ENCODE measurements at places on chromosomes 6 and 20.

- no peak for DNase-seq
These were observed 162.4 kb downstream of the CDKAL1 start for GRCh38 chr6:20696676-20697075.

DNA sequence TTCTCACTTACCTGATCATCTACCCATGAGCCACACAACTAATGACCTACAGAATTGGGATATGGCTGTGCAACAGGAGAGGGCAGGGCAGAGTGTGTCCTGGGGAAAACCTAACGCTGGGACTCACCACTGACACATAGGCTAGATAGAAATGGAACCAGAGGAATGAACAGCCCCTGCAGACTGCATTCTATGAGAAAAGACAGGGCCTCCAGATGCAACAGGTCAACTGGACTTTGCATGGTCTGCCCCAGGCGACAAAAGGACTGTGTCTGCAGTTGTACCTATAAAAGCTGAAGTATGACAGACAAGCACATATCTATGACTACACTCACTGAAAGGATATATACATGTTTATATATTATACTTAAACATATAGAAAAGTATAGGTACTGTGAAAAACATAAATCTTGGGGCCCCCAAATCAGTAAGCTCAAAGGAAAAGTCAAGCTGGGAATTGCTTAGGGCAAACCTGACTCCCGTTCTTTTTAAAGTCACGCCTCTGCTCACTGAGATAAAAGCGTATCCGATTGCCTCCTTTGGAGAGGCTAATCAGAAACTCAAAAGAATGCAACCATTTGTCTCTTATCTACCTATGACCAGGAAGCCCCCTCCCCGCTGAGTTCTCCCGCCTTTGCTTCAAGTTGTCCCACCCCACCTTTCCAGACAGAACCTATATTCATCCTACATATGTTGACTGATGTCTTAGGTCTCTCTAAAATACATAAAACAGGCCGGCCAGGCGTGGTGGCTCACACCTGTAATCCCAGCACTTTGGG lies 68.5 kb downstream of the EPB41L2 start:
- DNase-seq = no peak

DNA sequence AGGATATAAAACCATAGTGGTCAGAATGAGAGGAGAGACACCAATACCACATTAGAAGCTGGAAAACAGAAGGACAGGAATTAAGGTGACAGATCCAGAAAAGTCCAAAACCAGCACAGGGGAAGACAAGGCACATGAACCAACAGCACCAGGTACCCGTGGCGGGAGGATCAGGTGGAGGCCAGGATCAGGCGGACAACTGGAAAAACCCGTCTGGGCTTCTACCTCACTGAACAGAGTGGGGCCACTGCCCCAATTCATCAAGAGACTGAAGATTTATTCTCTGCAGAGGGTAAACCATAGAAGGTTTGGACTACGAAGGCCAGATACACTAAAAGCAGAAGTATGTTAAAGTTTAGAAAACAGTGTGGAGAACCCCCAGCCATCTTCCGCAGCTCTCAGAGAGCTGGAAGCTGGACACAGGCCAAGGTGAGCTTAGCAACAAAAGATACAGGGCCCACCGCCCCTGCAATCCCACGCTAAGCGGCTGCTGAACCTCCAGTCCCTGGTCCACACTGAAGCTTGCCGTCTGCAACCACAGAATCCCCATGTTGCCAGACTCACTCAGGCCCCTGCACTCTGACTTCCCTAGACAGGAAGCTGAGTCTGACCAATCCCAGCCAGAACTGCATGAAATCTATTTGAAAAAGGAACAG lies 29.9 kb downstream of the ABHD12 start:
- no peak for DNase-seq

DNA sequence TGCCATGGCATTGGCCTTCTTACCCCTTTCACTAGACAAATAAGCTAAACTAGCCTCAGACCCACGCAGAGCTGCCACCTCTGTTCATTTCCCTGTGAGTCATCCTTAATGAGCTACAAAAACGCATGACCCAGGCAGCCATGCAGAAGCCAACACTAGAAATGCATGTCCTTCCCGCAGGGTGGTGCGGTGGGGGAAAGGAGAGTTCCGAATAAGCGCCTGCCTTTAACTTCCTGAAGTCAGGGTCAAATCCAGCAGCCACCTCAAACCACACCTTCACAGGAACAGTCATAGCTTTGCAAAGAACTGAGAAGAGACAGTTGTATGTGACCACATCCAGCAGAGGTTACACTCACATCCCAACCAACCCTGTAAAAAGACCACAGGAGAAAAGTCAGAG lies 40.4 kb downstream of the IRF4 start:
- DNase-seq = no peak

DNA sequence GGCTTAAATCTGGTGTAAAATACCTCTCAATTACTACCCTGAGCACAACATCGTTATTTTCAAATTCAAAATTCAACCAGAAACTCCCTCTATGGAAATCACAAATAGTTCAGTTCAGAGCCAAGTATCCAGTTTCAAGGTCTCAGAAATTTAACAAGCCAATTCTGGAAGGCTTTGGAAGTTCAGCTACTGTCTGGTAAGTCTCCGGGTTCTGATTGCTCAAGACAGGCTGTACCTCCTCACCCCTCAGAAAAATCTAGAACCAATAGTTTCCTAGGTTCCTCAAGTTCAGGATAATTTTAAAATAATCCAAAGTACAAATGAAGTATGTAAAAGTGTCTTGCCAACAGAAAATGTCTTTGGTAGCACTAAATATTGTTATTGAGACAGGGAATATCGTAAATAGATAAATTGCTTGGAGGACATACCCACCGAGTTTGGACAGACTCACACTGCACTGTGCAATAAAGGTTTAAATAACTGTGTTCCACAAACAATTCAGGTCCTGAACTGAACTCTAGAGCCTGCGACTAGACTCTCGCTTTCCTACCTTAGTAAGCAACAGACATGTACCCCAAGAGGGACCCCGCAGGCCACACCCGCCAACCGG lies 729 bp downstream of the ATG5 start:
- DNase-seq = no peak

GRCh38 chr6:90870561-90870960 lies 283.7 kb upstream of the MAP3K7 start:
- DNase-seq = no peak

- DNase-seq = no peak
These were observed 38.3 kb downstream of the IGF2R start for GRCh38 chr6:160007145-160007544.

DNA sequence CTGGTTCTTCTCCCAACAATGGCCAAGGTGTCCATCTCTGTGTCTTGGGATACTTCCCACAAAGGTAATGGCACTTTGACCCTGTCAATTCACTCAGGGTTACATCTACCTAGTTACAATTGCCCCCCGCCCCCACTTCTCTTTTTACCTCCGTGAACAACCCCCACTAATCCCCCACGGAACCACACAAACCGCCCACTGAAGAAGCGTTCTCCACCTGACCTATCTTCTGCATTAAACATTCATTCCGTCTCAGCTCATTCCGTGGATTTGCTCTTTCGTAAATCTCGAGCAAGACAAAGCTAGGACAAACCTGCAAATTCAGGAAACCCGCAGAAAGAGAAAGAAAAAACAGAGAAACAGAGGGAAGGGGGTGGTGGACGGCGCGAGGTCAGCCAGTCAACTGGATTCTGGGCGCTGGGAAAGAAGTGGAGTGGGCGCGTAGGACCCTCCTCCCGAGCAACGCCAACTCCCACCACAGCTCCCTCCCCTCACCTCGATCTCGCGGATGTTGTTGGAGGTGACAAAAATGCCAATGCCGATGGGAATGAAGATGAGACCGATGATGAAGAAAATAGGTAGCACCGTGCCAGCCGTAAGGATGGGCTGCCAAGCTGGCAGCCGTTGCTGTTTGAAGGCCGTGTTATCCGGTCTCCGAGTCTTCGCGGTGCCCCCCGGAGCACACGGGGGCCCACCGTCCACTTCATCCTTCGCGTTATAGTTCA lies 523 bp downstream of the TMEM30A start:
- no peak for DNase-seq

DNA sequence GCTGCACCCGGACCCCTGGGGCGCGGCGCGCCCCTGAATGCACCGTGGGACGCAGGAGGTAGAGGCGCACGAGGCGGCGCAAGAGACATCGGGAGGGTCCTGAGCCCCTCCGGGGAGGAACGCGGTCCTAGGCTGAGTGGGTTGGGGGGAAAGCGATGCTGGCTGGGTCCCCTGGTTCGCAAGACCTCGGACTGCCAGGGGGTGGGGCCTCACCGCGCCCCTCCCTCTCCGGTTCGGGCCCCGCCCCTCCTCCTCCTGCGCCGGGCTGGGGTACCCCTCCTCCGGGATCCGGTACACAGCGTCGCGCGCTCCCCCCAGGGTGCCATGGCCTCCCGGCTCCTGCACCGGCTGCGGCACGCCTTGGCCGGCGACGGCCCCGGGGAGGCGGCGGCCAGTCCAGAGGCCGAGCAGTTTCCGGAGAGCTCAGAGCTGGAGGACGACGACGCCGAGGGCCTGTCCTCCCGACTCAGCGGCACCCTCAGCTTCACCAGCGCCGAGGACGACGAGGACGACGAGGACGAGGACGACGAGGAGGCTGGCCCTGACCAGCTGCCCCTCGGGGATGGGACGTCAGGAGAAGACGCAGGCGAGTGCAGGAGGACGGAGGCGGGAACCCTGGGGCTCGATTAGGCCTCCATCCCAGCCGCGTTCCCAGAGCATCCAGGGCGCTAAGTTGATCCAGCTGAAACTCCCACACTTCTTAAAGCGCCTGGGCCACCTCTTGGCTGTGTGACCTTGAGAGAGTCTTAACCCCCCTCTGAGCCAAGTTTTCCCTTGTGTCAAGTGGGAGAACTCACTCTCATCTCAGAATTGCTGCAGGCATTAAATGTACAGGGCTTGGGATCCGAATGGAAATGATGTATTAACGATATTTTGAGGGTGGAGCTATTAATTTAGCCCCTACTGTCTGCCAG lies 541 bp downstream of the SNX21 start:
- DNase-seq = no peak

DNA sequence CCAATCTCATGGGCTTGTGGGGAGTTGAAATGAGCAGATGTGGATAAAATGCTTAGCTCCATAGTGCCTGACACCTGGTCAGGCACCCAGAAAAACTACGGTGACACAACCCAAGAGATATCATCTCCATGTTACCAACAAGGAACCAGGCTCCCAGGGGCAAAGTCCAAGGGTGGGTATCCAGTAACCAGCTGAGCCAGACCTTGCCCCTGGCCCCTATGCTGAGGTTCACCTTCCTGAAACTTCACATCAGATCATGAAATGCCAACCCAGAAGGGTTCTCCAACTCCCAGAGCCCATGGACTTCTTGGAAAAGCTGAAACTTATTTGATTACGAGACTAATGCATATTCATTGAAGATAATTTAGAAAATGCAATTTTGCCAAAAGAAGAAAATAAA lies 141.8 kb upstream of the KCNG1 start:
- DNase-seq = no peak

DNA sequence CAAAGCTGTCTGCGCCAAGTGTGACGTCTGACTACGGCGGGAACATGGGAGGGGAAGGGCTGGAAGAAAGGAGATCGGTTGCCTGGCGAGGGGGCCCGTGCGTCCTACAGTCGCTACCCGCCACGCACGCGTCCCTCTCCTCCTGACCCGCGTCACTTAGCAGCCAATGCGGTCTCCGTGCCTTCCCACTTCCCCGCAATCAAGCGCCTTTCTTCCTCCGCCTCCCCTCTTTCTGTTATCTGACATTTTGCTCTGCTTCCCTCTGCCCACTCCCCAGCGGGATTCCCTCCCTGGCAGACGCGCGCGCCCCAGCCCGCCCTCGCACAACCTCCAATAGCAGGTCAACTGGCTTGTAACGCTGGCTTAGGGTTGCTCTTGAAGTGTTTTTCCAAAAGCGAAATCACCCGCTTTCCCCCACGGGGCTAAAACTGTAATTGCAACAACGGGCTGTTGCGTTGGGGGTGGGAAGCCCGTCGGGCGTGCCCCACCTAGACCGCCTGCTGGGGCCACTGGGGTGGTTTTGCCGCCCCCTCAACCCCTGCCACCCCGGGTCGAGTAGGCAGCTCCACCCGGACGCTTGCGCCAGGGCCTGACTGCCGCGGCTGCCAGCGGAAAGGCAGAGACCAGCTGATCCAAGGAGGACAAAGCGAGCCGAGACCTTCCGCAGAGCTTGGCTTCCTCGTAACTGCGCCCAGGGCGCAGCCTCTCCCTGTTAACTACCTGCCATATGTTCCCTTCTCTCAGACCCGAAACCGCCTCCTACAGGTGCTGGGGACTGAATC lies 6.2 kb upstream of the SOX4 start:
- DNase-seq = peak; percentile 75

DNA sequence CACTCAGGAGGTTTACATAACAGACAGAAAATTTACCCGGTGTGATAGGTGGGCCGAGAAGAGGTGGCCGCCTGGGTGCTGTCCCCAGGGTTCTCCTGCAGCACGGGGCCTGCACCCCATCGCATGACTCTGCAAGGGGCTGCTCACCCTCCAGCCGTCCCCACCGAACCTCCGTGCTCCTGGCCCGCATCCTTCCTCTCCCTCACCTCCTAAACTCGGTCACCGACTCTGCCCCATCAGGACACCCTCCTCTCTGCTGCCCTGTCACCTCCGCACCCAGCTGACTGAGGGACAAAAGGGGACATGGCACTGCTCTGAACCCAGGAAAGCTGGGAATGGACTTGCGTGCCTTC lies 147.6 kb downstream of the SYNDIG1 start:
- no peak for DNase-seq

DNA sequence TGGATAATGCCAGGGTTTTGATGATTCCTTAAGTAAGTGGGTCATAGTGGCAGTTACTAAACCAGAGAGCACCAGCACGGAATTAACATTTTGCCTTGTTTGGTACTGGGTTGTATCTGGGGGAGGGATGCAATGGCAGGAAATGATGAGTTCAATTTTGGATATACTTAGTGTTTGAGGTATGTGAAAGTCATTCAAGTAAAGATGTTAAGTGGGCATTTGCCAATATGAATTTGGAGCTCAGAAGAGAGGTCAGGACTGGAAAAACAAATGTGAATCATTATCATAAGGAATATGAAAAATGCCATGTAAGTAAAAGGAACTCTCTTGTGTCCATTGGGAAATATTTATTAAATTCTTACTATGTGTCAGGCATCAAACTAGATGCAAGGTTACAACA lies 6.2 kb downstream of the PXT1 start:
- DNase-seq = no peak

DNA sequence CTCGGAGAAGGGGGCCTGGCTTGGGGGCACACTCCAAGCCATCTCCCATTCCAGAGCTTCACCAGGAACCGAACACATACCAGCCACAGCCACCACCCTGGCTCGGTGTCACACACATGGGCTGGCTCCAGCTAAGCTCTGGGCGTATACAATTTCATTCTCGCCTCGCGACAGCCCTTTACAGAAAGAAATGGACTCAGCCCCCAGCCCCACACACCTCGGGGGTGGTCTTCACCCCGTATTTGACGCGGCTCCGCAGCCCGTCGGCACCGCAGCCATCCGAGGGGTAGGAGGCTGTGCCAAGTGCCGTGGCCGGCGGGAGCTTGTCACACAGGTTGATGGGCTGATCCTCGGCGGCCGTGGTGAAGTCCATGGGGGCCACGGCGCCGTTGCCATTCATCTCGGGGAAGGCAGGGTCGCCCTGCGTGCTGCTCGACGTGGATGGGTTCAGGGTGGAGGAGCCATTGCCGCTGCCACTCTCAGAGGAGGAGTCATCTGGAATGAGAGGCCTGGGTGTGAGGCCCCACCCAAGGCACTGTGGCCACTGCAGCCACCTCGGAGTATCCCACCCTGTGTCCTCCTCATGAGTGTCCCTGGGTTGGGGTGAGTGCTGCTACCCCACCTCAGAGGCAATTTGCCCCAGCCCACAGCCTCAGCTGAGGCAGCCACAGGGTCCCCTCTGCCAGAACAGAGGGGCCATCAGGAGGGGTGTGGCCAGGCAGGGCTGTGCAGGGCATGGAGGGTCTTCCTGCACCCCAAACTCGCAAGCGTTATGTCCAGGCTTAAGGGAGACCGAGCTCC lies 98.0 kb downstream of the ASXL1 start:
- no peak for DNase-seq

GRCh38 chr6:150276168-150276936 lies 92.5 kb upstream of the IYD start:
- no peak for DNase-seq
